GM12865 (cell line): ENCODE measurements at places on chromosomes 1 and 21.
A peak's percentile ranks its signal among the peaks of the same experiment; 100 is the strongest.

- no peak for DNase-seq
Observed at GRCh38 chr1:61081686-61082310, 563 bp upstream of the NFIA start.

DNA sequence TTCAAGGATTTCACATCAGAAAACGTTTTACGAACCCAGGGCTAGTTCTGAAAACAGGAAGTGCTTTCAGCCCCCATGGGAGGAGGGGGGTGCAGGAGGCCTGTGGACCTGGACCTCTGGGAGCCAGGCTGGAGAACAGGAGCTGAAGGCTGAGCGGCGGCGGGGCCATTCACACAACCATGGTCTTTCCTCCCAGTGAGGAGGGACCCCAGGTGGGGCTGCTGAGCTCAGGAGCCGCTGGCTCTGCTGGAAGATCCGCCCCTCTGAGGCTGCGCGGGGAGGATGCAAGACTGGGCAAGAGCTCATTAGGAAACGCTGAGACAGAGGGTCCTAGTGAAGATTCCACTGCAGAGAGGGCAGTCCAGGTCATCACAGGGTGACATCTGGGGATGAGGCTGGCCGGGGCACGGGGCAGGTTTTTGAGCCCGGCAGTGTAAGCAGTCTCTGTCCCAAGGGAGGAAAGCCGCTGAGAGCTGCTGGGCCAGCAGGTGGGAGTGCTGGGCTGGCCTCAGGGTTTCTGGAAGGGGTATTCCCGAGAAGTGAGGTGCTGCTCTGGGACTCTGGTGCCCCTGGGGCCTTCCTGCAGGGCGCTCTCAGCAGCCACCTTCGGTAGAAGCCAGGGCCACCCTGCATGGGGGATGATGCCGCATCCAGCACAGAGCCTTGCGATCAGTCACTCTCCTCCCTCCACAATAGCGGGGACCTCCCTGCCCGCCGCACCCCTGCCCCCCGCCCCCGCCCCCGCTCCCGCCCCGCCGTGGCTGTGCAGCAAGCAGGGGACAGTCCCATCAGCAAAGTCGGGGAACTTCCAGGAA lies 7.5 kb downstream of the MX2 start:
- peak; percentile 80 for DNase-seq

DNA sequence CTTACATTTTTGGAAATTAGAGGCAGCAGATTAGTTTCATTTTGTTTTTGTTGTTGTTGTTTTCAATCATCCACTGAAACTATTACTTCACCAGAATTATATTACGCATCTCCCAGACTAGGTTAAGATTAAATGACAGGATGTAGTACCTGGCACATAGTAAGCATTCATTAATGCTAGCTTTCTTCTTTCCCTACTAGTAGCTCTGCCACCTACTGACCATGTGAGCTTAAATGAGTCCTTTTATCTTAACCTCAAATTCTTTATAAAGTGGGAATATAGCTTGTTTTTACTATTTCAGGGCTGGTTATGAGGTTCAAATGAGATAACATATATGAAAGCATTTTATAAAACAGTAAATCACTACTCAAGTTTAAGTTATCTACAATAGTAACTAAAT lies 10.2 kb upstream of the ASPM start:
- no peak for DNase-seq

- no peak for DNase-seq
Observed at GRCh38 chr1:76659171-76659940, 207.9 kb upstream of the ST6GALNAC5 start.

DNA sequence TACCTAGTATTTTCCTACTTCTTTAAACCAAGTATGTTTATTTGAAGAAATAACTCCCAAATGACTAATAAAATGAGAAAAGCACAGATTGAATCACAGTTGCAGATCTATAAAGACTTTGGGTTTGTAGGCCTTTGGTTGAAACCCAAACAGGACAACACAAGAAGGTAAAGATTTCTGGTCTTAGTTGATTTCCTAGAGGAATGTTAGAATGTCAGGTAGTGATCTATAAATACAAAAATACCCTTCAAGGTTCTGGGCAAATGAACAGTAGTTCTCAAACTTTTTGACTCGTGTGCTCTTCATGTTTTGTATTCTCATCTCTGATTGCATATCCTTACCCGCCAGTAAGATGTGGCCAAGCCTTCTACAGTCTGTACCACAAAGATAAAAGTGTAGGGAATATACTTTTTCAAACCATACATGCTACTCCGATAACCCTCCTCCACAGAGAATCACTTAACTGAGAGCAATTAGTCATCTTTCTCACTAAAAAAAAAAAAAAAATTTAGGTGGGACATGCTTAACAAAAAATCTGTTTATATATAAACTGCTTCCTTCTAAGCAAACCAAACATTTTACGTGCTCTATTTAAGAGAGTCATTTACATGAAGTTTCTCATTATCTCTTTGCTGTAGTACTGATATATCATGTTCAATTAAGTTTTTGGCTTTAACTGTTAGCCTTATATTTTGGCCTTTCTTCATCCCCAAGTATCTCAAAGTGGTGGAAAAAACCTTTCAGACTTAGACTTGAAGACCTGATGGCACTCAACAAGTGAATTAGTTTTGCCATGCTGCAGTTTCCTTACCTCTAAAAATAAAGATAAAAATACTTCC lies 36.0 kb downstream of the CNIH4 start:
- no peak for DNase-seq

DNA sequence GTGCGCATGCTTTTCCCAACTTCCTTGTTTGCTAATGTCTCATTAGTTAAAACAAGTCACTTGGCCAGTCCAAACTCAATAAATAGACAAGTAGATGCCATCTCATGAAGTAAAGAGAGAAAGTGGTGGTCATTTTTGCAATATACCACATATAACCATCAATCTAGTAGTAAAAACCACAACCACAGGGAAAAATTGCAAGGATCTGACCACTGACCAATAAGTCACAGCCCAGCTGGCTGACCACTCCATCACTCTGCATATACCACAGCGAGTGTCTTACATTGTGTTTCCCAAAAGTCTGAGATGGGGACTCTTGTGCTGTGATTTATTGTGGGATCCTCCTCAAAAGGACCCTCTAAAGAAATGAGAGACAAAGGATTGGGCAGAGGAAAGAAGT lies 76.0 kb downstream of the FH start:
- no peak for DNase-seq

DNA sequence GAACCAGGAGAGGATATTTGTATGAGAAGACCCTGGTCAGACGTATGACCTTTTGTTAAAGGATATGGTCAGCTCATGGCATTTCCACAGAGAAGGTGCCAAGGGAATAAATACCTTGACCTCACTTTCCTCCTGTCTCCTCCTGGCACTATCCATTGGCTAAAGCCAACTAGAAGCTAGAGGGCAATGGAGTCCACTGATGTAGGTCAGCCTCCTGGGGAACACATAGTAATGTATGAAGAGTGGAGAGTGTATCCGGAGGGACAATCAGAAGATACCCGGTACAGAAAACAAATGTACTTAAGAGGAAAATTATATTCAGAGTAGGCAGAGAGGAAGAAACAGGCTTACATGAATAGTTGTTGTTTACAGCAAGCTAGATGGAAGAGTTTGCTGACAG lies 698 bp upstream of the NTMT2 start:
- DNase-seq, result no peak

DNA sequence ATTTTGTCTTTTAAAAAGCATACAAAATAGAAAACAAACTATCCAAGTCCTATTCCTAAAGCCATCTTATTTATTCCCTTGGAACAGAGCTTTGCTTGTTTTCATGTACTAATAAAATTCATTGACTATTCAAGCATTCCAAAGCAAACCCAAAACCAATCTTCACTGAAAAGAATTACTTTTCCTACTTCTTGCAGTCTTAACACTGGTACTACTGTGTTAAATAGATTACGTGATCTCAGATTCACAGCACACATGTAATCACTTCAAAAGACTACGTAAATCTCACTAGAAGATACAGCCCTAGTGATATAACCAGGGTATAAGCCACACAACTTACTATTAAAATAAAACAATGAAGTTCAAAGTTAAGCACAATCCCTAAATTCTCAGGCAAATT lies 39.0 kb downstream of the ZZZ3 start:
- no peak for DNase-seq

DNA sequence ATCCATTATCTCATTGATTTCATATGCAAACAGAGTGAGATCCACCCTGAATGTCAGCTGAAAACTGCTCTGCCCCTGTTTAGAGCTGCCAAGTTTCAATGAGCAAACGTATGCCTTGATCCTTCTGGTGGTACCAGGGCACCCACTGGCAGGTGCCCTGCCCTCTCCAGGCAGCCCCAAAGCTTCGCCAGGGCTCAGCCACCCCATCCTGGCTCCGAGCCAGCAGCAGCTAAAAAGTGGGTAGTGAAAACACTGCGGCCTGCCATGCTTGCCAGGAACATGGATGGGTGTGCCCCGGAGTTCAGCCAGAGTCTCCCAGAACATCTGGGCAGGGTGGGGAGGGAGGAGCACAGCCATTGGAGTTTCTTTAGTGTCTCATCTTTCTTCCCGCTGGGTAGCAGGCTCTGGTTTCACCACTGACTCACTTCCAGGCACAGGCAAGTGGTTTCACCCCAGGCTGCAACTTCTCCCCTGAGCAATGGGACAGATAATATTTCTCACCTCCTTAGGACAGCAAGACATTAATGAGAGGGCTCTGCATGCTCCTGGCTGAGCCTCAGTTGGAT lies 8.1 kb upstream of the LMX1A start:
- no peak for DNase-seq

DNA sequence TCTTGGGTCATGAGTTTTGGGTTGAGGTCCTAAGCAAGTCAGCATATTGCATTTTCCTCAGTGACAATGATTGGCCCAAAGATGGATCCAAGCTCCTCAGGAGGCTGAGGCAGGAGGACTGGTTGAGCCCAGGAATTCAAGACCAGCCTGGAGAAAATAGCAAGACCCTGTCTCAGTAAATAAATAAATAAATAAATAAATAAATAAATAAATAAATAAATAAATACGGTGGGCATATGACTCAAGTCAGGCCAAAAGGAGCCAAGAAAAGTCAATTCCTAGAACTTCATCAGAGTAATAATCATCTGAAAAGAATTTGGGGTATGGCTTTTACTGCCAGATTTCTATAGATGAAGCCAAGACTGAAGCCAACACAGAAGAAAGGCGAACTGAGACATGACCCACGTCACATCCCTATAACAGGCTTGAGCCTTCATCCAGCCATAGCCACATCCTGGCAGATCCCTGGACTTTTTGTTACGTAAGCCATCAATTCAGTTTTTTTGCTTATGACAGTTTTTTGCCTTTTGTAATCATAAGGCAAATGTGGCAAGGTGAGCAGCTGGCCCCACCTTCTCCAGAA lies 88.5 kb upstream of the NFASC start:
- DNase-seq, result no peak

DNA sequence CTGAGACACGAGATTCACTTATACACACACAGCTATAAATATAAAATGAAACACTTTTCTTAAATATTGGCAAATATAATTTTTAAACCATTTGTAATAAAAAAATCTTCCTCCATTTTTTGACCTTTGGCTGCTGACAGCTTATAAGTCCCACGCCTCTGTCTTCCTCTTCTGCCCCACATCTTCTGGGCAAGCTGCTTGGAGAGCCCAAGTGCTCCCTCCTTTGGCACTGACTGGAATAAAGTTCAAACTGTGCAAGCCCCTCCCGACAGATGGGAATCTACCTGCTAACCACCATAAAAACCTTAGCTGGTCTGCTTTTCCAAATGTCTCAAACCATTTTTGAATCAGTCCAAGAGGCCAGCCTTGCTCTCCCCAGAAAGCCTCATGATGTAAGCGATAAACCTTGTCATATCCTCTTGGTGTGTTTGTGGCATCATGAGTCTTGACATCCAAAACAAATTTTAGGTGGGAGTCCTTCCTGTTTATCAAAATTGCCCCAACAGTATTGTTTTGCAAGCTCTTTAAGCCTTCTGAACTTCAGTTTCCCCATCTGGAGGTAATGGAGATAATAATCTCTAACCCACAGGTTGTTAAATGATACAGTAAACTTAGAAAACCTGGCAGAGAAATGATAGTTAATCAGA lies 99.8 kb downstream of the SNX7 start:
- peak; percentile 5 for DNase-seq

DNA sequence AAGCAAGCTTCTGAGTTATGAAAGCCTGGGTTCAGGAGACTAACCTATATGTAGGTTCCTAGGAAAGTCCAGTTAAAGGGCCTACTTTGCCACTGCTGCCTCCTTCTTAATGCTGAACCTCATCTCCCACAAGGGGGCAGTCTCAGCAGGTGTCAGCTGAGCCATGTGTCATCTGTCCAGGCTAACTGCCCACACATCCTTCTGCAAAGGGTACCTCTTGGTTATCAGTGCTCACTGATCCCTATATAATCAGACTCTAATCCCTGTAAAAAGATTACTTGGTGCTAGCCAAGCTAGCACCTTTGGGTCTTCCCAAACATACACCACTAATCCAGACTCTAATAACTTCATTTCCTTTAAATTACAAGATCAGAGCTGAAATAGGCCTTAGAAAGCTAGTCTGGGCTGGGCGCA lies 9.0 kb downstream of the PRDX1 start:
- DNase-seq, result peak; percentile 81

DNA sequence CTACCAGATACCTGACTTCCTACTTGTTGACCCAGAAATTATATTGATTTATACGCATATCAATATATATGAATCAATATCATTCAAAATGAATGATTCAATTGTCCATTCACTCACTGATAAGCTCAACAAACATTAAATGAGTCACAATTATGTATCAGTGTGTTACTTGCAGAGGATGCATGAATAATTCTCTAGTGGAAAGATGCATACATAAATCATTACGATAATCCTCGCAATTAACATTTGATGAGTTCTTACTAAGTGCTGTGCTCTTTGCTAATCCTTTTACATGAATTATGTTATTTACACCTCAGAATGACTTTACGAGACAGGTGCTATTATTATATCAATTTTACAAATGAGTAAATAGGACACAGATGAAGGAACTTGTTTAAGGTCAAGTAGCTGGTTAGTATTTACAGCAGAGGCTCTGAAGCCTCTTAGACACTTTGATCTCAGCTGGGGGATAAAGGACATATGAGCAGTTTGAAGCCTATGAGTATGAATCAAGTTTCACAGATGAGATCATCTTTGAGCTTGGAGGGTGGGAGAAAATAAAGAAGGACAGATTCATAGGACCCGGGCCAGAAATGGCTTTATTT lies 112.8 kb upstream of the ADAMTS5 start:
- no peak for DNase-seq

GRCh38 chr1:26983863-26984262 lies 9.6 kb upstream of the TRNP1 start:
- no peak for DNase-seq
